ENCODE measurements at places on chromosomes 7 and 10. TPM values are rescaled to one million over a fixed set of nuclear protein-coding genes. Genes with fewer than 3 reads are reported as not detected.

The NRCAM gene
- 32.4 TPM for total RNA-seq

DNA sequence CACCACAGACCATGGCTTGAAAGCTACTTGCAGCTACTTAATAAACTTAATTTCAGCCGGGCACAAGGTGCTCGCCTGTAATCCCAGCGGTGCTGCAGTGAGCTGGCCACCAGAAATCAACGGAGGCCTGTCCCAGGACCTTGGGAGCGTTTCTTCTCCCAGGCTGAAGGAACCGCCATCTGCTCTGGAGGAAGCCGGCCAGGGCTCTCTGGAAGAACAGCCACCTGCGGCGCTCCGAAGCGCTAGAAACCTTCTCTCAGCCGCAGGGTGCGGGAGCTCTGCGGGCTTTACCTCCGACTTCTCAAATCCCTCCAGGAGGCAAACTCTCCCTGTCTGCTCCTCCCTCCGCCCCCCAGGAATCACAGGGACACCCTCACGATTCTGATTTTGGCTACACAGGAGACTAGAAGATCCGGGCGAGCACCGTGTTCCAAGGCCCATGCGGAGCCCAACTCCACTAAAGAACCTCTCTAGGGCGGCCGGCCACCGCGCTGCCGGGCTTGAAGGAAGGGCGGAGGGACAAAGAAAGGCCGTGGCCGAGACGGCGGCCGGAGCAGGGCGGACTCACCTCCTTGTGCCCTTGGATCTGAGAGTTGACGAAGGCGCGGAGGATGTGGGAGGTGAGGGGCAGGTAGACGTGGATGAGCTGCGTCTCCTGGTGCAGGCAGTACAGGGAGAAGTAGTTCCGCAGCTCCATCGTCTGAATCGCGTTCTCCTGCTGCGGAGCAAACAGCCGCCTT is 14.4 kb downstream of the NUDT1 start:
- no peaks in the 10 kb centered on the region for H3K27me3 ChIP-seq
- H3K36me3 ChIP-seq = no peaks in the 10 kb centered on the region
- H3K4me1 ChIP-seq = no peaks in the 10 kb centered on the region
- no peak overlapping the region for H3K27ac ChIP-seq
- no peak for DNase-seq

DNA sequence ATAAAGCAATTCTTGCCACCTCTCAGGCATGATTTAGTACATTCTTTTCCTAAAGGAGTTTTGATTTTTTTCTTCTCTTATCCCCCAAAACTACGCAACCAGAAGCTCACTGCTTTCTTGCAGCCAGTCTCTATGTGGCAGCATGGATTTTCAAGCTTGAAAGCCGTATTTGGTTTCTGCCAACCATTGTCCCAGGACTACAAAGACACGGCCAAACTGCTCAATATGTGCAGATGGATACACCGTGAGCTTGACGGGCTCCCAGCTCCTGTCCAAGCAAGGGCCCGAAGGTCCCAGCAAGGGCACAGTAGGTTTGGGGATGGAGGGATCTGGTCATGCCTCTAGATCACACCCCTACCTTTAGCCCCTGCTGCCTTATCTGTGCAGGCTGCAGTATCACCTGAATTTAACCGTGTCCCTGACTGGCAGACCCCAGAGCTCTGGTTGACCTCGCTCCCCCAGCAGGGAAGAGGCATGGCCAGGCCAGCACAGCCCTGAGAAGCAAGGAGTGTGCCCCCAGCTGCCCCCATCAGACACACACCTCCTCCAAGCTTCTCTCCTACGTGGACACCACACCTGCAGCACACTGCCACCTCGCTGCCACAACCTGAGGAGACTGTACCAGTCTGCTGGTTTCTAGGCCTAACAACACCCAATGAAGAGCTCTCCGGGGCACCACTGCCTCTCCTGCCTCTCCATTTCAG is 86.8 kb downstream of the COBL start:
- DNase-seq = no peak
- H3K27ac ChIP-seq = no peak overlapping the region
- peaks cover 40% of the 10 kb centered on the region for H3K4me1 ChIP-seq
- no peak overlapping the region for H3K4me3 ChIP-seq

DNA sequence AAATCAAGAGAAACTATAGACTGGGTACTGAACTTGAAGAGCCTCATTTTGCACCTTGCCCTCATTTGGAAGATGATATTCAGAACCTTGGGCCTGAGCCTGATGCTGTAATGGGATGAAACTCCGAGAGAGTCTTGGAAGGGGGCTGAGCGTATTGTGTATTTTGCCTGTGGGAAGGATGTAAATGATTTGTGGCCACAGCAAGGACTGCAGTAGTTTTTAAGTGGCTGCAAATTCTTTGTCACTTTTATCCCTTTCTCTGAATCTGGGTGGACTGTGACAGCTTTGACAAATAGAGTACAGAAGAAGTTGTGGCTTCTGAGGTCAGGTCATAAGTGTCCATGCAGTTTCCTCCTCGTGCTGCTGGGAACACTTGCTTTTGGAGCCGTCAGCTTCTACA is 221.2 kb downstream of the ADRA2A start:
- DNase-seq = no peak
- H3K4me3 ChIP-seq = no peak overlapping the region
- no peak overlapping the region for H3K27ac ChIP-seq
- H3K4me1 ChIP-seq = no peaks in the 10 kb centered on the region
- H3K27me3 ChIP-seq = no peaks in the 10 kb centered on the region

GRCh38 chr10:131035779-131036178 is 275.7 kb downstream of the TCERG1L start:
- H3K27me3 ChIP-seq = peaks cover 4% of the 10 kb centered on the region
- no peaks in the 10 kb centered on the region for H3K4me1 ChIP-seq
- H3K36me3 ChIP-seq = no peaks in the 10 kb centered on the region
- no peak overlapping the region for H3K4me3 ChIP-seq
- DNase-seq = no peak
